GM23248 (cell line): ENCODE measurements at places on chromosomes 3 and 15. TPM values are rescaled to one million over a fixed set of nuclear protein-coding genes. Genes with fewer than 3 reads are reported as not detected.
A peak's percentile ranks its signal among the peaks of the same experiment; 100 is the strongest.

DNA sequence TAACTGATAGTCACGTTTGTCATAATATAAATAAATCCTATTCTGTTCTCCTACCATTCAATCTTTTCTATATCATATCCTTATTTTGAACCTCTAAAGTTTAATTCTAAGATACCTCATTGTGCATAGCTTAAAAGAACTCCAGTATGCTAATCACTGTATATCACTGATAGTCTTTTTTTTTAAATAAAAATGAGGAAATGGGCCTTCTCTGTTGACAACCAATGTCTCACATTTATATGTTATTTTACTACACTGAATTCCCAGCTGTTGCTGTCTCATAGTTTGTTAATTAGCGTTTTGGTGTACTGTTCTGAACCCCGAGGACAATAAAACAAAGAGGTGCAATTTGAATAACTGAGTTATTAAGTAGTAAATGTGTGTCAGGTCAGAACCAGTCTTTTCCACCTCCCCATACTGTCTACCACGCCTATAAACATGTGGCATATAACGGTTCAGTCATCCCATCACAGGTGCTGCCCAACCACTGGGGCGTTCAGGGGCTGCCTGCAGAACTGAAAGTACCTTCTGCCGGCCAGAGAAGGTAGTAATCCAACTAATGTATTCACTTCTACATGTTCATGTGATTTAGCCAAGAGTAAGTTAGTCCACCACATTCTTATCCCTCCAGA, 14.9 kb downstream of the CBLB start:
- DNase-seq, result no peak
- H3K27ac ChIP-seq, result no peak overlapping the region
- peaks cover 18% of the 10 kb centered on the region for H3K4me1 ChIP-seq
- no peaks in the 10 kb centered on the region for H3K27me3 ChIP-seq
- H3K4me3 ChIP-seq, result no peak overlapping the region
- H3K36me3 ChIP-seq, result peaks cover 87% of the 10 kb centered on the region

Gene LAMB2
- 539 and 542 TPM in 2 replicates for polyA plus RNA-seq

DNA sequence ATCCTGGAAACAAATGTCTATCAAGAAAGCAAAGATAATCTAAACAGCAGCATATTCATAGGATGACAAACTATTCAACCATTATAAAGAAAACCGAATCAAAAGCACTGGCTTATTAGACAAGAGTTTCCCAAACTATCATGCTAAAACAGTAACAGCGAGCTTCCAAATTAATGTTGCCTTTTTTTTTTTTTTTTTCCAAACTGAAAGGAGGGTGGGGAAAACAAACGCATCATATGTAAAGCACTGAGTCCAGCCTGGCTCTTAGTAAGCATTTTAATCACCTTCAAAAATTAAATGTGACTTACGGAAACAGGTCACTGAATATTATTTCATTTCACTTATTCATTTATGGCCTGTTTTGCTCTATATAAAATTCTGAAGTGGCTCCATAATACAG, 2.3 kb downstream of the TJP1 start:
- peak overlapping the region; percentile 87 for H3K4me3 ChIP-seq
- no peaks in the 10 kb centered on the region for H3K36me3 ChIP-seq
- DNase-seq, result no peak
- no peak overlapping the region for H3K27ac ChIP-seq
- no peaks in the 10 kb centered on the region for H3K27me3 ChIP-seq
- peaks cover 29% of the 10 kb centered on the region for H3K4me1 ChIP-seq

Gene CTXND1
- polyA plus RNA-seq, result not detected in 2 replicates

Gene FAM43A
- polyA plus RNA-seq, result 8.0 and 8.8 TPM in 2 replicates
